ENCODE measurements at places on chromosomes 5 and 9.

DNA sequence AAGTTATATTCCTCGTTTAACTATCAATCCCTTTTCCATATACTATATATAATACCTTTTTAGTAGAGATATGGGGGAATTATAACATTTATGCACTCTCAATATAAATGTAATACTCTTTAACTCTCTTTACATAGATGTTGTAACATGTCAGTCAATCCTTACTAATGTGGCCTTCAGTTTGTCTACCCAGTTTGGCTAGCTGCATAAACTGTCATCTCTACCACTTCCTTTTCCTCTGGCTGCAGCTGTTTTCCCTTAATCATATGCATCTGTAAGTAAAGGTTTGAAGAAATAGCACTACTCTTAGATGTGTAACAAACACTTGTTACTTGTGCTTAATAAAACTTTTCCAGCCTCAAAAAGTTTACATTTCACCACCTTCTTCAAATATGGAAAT lies 13.4 kb downstream of the ABHD17B start:
- no peak for DNase-seq

DNA sequence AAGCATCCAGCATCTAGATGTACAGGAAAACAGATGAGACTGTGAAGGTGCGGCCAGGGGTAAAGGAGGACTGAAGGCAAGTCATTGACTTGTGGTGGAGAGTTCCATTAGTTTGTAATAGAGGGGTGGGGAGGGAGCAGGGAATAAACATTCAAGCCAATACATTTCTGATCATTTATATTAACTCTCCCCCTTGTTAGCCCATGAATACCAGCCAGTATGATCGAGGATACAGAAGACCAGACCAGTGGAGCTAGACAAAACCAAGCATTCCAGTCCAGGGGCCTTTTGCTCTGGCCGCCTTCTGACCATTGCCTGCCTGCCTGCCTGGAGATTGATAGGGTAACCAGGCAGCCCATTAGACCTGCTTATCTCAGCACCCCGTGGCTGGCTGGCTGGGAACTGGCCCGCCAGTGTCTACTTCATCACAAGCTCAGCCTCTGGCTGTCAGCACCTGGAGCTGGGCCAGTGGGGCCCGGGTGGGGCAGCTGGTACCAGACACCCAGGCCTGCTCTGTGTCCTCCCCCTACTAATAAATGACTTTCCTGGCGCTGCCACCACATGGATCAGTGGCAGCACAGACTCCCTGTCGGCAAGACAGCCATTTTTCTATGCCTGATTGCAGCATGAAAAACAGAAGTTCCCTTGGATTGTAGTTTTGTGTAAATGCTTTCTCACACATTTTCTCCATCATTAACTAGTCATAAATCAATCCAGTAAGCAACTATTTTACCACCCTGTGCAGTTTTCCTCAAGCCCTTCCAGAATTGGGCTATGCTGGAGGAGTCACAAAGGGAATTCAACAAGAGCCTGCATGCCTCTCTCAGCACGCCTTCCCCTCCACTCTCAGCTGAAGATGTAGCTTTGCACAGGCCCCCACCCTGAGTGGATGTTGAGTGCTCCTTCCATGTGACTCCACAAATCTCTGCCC lies 181.3 kb downstream of the SNCAIP start:
- DNase-seq: peak; percentile 77

- peak; percentile 45 for DNase-seq
These were observed 134.5 kb downstream of the SIL1 start for GRCh38 chr5:139063664-139064054.

DNA sequence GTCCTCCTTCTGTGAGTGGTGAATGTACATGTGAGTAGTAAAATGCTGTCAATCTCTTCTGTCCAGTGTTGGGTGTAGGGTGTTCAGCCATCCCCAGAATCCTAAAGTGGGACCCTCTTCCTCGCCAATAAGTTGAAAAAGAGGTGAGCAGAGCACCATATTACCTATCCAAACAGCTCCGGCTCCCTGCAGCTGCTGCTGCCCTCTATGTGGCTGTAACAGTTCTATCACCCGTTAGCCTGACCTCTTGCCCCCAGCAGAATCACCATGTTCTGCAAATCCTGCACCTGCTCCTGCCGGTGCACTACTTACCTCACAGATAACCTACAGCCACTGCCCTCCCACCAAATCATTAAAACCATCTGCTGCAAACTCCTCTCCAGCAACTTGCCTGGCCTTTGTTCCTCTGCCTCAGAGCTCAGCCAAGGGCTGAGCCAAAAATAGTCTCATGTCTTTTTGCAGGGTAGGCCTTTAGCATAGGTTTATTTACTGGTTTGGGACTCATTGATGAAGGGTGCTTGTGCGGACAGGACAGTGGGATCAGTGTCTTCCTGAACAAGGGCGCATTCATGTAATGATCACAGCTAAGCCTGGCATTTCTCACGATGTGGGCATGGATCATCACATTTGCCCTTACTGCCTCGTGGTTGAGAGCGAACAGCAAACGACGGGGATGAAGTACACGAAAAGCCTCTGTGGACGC lies 49.6 kb upstream of the CCL21 start:
- DNase-seq: no peak

GRCh38 chr5:96637196-96637595 lies 25.0 kb upstream of the CAST start:
- no peak for DNase-seq

DNA sequence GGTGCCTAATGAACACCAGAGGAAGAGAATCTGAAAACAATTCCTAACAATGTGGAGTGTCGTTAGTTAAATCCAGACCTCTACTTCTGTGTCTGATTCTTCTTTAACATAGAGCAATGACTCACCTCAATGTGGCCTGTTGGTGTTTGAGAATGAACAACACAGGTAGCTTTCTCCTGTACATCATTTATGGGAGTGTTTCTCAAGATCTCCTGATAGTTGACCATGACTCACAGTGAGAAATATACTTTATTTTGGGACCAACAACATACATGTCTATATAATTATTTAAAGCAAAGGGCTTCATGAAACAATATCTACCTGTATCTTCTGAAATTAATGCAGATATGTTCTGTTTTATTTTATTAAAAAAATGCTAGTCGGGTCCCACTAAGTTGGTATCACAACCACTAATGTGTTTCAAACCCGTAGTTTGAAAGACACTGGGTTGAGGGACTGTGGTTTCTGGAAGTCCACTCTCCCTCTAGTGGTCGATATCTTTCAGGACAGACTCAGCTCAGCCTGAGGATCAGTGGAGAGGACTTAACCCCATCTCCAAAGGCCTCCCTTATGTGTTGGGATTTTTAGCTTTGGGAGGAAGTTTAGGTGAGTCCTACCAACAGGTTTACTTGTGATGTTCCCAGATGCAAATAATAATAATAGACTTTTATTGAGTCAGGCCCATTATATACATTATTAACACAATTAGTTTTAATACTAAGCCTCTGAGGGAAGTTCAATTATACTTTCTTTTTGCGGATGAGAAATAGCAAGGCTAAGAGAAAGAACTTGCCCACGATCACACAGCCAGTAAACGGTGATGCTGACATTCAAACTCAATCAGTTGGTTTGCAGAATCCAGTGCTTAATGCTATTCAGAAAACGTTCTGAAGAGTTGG lies 70.0 kb upstream of the KLF9 start:
- no peak for DNase-seq

DNA sequence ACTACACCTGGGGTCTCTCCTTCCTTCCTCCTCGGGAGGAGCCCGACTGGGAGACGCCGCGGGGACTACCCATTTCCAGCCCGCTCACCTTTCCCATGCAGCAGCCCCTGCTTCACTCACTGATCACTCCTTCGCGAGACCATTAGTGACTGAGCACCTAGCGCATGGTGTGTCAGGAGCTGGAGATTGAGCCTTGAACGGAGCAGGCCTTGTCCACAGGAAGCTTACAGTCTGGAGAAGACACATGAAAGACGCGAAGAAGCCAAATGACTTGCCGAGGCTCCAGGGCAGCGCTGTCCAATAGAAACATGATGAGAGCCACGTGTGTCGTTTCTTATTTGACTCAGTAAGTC lies 283 bp upstream of the CFAP90 start:
- no peak for DNase-seq

DNA sequence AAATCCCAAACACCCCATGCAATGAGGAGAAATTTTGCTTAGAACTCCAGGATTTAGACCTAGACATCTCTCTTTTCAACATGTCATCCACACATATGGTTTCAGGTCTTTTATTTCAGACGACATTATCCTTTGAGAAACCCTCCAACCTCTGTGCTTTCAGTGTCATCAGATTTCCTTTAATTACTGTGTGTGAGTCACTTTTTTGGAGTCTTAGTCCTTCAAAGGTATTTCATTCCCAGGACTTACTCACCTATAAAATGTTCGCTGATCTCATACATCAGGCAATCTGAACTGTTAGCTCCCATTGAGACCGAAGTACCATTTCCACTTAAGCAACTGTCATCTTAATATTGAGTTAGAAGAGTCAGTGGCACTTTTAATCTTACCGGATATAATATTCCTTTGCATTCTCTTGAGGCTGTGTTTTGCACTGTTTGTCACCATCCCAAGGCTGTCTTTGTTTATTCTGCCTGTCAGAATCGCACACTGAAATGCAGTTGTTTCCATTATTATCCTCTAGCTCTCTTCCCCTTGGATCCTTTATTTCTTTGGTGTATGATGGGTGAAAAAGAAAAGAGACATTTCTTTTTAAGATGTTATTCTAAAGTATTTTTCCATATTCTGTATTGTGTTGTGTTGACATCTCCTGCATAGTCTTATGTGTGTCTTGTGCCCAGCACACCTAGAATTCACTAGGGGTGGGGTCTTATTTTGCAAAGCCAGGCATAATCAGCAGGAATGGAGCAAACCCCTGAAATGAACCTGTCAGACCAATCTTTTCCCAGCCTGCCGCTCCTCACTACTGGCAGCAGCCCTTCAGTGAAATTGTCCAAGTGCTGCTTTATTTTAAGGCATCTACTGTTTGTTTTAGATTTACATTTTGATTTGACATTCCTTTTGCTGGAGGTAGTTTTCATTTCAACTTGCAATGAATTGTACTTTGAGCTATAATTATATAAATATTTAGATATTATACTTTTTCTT lies 155.4 kb downstream of the PAM start:
- DNase-seq: no peak

DNA sequence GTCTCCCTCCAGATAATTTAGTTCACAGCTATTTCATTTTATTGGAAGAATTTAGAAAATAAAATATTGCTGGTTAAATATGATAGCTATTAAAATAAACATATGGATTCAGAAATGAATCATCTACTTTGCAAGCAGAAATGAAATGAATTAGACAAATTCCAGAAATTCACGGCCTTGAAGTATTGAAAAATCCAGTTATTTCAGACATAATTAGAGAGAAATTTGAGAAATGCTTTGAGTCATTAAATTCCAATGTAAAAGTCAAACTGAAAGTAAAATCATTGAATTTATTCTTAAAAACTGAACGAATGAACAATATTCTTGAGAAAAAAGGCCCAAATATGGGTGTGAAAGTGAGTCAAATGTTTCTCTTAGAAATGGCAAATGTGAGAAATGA lies 632.6 kb upstream of the EDIL3 start:
- DNase-seq: no peak

DNA sequence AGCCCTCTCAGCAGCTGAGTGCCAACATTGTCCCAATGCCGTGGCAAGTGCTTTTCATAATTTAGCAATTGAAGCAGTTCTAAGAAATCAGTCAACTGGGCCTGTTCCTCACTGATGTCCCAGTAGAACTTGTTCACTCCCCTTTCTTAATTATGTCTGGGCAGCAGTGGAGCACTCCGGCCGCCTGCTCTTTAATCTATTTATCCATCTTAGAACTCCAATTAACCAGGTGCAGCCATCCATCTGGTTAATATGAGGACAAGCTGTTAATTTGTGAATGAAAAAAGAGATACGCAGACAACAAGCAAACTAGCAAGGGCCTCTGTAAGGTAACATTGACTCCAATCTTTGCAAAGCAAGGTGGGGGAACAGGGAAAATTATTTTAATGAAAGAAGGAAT lies 39.4 kb downstream of the MAT2B start:
- DNase-seq: no peak

DNA sequence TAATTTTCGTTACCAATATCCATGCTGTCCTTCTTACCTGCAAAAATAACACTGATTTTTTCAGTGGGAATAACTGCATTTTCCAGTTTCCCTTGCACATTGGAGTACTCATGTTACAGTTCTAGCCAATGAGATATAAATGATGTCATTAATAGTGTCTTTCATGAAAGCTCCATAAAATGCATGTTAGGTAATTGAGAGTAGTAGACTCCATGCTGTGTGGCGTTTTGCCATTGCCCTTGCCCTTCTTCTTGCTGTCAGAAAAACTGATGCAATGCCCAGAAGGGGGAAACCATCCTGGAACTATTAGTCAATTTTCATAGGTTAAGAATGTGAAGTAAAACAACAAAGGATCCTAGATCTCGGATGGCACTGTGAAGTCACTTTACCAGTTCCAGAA lies 1765.3 kb downstream of the EFNA5 start:
- no peak for DNase-seq

DNA sequence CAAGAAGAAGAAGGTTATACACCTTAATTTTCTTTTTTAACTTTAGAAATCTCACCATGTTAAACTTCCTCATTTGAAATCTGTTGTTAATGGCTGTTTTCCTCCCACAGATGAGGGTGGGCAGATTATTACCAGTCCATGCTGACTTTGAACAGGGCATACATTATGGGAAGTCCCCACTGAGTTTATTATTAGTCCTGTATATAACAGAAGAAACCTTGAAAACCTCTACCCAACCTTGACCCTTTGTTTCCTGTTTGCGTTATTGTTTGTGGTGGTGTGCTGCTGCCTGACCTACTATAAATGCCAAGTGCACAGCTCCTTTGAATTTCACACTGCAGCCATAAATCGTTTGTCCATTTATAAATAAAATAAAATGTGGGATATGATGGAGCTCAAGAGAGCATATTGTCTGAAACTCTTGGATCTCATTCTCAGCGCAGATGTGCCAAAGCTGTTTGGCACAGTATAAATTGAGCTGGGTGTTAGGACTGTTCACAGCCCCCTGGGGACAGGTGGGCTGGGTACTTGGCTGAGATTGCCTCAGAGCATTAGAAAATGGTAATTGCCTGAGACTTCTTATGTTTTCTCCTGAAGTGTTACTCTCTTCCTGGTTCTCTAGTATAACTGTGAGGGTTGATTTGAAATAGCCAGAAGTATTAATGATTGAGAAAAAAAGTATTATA lies 139.6 kb downstream of the SPATA31D1 start:
- DNase-seq: peak; percentile 24

GRCh38 chr5:172714491-172715420 lies 56.2 kb downstream of the DUSP1 start:
- no peak for DNase-seq

DNA sequence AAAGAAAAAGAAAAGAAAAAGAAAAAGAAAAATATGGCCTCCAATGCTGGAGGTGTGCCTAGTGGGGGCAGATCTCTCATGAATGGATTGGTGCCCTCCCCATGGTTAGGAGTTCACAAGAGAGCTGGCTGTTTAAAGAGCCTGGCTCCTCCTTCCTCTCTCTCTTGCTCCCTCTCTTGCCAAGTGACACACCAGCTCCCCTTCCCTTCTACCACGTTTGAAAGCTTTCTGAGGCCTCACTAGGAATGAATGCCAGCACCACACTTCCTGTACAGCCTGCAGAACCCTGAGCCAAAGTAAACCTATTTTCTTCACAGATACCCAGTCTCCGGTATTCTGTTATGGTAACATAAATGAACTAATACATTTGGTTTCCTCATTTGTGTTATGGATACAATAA lies 14.4 kb upstream of the GALNT10 start:
- DNase-seq: no peak

Measured in DMS79 treated with DMSO at 0.1 percent for 48 hours (cell line).